ENCODE measurements at places on chromosomes 1 and 21.
A peak's percentile ranks its signal among the peaks of the same experiment; 100 is the strongest.

DNA sequence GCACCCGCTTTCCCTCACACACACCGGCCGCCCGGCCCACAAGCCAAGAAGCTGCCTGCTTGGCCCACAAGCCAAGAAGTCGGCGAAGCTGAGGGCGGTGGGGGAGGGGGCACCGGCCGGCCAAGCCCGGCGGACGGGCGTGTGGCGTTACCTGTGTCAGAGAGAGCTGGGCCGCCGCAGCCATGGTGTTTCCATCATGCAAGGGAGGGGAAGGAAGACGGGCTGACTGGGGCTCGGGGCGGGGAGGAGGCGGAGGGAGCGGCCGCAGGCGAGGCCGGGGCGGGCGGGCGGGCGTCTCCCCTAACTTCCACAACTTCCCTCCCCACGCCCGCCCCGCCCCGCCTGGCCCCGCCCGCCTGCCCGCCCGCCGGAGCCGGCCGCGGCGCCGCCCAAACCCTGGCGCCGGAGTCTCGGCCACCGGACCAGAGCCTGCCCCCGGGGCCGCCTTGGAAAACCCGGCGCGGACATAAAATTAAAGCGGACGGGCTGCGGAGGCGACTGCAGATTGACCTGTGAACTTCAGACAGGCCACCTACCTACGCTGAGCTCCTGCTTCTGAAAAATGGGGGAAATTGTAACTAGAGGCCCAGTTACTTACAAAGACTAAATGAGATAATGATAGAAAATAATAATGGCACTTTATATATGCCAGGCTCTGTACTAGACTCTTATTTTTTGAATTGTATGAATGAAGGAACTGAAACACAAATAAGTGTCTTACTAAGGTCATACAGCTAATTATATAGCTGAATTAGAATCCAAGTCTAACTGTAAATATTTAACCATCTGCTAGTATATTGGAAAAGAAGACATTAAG, at the start of gene EPS15:
Gene EPS15, minus strand, starts transcription at position 219 of the 817 bp plus-strand sequence. Its CDS starts 35 bp downstream, at position 184.
- peak; percentile 72 for DNase-seq

DNA sequence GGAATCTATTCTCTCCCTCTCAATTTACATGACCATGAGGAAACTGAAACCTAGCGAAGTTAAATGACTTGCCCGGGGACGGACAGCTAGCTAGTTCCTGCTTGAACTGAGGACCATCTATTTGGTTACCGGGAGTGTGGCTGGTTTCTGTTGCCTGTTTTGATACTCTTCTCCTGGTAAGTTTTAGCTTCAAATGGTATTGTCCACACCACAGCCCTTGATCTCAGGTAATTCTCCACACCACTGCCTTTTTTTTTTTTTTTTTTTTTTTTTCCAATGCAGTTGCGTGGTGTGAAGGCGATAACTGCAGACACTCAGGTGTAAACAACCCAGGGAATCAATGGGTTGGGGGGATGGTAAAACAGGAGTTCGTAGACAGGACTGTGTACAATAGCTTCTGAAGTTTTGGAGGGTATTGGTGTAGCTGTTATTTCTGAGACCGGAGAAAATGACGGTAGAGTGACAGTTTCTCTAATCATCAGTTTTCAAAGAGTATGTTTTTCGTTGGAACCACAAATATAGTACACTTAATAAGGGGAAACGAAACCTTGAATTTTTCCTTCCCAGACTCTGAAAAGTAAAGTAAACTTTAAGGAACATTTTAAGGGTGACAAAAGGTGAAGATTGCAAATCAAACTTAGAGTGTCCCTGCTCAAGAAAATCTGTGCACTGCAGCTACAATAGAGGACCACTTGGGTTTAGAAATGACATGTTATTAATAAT, 125.3 kb upstream of the CACYBP start:
- DNase-seq: peak; percentile 19

DNA sequence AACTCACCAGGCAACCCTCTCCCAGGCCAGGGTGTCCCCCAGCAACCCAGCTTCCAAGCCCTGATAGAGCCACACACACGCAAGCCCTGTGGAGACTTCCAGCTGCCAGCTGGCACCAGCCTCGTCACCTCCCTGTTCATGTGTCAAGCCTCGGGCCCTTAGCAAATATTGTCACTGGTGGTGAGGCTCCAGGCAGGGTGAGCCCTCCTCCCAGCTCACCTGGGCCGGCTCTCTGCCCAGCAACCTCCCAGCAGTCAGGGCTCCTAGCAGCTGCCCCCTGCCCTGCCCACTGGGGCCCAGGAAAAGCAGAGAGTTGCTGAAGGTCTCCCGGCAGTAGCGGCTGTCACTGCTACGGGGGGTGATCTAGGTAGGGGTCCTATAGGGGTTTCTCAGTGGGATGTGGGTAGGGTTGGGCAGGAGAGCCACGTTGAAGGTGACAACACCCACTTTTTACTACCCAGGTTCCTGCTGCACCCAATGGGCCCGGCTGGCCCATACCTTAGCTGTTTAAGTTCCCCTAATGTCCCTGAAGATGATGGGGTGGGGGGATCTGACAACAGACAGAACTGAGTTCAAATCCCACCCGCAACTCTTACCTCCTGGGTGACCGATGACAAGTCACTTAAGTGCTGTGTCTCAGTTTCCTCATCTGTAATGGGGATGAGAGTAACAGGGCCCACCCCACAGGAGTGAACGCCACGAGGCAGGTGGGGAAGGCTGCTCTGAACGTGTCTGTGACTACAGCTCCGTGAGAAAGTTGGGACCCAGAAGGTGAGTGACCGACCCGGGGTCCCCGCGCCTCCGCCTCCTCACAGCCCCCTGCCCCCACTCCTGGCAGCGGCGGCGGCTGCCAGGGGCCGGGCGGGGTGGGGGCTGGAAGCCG, 678 bp downstream of the TTC39A start:
- DNase-seq: no peak

GRCh38 chr1:202158810-202159533, 1.4 kb downstream of the PTPN7 start:
- no peak for DNase-seq

GRCh38 chr1:246843876-246844275, 87.9 kb downstream of the AHCTF1 start:
- DNase-seq: no peak

- DNase-seq: no peak
Observed at GRCh38 chr1:173507847-173508209, 30.7 kb downstream of the PRDX6 start.

DNA sequence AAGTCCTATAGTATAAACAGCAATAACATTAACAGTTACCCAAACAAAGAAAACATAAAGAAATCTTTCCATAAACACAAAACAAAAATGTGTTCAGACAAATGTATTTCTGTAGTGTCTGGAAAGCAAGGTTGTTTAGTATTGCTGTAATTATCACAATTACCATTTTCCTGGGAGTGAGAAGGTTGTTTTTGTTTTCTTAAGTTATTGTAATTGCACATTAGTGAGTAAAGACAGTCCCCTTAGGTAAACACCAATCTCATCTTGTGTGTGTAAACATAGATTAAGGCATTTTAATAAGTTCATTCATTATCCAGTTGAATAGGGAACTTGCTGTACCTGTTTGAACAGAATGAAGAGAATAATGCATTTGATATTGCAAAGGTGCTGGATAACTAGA, 356.9 kb upstream of the ADGRL4 start:
- DNase-seq: no peak

DNA sequence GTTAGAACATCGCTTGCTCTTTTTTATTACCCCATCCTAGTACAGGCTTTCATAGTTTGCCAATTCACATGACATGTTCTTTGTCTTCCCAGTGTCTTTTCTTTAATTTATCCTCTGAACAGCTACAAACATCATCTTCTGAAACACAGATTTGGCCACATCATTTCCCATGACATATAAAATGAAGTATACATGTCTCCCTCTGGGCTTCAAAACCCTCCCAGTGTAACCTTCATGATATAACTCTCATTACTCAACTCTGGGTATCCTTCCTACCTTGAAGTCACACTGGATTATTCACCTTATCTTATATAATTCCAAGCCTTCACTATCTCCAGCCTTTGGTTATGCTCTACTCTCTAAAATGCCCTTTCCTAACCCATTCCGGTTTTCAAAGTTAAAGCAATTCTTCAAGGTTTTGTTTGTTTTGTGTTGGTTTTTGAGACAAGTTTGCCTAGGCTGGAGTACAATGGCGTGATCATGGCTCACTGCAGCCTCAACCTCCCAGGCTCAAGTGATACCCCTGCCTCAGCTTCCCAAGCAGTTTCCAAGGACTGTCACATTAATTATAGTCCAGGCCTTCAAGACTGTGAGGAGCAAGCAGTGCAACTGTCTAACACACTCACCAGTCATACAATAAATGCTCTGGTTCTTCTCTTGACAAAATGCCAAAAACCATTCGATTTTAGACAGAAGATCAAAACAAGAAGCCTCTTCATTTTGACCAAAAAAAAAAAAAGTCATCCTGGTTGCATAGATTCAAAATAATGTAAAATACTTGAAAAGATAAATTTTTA, 5.8 kb downstream of the RGS1 start:
- DNase-seq: no peak

GRCh38 chr1:209704584-209704983, at the start of gene HSD11B1:
HSD11B1 (plus strand) TSS chr1:209704846; CDS start chr1:209704943, 97 bp downstream.
- peak; percentile 75 for DNase-seq

DNA sequence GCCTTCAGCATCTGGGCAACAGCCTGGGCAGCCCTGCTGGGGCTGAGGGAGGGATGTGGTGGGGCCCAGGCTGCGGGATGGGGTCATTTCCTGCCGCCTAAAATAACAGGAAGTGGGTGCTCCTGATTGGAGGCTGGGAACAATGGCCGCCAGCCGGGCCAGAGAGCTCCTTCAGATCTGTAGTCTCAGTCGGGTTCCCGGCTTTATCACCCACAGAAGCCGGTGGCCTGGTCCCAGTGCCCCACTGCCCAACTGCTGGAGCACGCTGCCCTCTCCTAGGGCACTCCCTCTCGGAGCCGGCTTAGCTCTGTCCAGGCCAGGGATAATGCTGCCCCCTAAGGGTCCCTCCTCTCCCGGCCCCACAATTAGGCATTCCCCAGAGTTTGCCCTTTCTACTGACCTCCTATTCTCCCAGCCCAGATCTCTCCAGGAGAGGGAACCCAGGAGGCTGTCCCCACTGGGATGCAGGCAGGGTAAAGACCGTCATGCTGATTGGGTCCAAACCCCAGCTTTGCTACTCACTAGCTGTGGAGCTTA, 5.1 kb downstream of the MAP7D1 start:
- DNase-seq: peak; percentile 53

DNA sequence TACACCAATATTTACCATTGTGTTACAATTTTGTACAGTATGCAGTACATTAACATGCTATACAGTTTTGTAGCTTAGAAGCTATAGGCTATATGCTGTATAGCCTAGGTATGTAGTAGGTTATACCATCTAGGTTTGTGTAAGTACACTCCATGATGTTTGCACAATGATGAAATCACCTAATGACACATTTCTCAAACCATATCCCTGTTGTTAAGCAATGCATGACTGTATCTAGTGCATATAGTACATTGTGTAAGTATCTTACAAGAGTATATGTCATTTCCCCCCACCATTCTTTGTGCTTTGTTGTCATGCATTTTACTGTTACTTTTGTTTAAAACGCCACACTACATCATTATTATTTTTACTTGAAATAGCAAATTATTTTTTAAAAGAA, 65.7 kb upstream of the RNF11 start:
- DNase-seq: peak; percentile 78

DNA sequence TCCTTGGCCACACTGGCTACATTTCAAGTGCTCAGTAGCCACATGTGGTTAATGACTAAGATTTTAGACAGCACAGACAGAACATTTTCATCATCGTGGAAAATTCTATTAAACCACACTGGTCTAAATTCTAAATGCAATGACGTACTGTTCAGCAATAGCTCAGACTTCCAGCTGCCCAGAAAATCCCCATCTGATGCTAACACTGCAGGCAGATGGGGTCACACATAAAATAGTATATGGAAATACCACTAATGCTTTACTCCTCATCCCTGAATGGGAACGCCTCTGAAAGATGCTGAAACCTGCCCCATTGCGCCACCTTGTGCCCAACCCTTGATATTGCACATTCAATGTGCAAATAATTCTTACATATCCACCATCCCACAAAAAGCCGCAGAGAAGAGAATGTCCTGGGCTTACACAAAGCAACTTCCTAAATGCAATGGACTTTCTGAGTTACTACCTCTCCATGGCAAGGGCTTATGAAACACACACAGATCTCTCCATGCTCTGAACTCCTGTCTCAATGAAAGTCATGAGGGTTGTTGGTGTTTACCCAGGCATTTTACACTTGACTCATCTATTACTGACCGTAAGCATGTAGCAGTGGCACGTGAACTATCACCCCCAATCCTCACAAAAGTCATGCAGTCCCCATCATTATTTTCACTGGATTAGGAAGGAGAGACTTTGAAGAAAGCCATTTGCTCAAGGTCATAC, 20.3 kb upstream of the SLC5A9 start:
- DNase-seq: peak; percentile 60

GRCh38 chr1:239493811-239494414, 107.5 kb downstream of the CHRM3 start:
- no peak for DNase-seq

DNA sequence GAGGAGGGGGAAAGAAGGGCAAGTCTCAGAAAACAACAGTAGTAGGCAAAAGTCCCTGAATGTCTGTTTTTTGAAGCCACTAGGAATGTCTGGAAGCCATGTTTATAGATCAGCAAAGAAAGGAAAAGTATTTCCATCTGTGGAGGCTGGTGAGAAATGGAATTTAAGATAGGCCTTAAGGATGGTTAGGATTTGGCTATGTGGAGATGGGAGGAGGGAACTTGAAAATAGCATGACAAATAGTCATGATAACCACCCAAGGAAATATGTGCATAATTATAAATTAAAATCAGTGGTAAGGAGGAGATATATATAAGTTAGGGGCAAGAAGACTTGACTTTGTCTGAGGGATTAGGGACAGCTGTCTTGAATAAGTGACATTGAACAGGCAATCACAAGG, 33.8 kb upstream of the FGGY start:
- no peak for DNase-seq

All from inflammatory macrophage treated with lipopolysaccharide for 1 hour (primary cell).